ENCODE measurements at places on chromosomes 7 and 10.

DNA sequence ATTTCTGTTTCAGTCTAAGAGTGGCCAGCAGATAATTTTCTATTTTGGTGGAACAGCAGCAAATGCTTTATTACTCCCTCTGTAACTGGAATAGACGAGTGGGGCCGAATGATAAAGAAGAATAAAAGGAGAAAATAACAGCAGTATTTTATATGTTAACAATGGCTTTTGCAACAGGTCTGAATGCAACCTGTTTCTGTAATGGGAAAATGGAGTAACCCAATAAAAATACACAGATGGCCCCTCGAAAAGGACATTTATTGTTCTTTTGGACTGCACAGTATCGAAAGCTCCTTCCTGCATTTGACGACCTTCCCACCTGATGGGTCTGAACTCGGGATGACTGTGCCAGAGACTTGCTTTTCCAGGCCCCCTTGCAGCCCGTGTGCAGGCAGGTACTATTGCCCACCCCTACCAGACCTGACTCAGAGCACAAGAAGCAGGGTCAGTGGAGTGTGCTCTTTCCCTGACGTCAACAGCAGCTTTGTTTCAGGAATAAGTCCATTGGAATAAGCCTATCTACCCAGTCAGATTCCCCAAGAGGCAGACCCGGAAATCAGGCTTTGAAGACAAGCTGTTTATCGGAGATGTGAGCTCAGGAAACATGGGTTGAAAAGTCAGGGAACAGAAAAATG lies 306.5 kb upstream of the NEBL start:
- DNase-seq: no peak

DNA sequence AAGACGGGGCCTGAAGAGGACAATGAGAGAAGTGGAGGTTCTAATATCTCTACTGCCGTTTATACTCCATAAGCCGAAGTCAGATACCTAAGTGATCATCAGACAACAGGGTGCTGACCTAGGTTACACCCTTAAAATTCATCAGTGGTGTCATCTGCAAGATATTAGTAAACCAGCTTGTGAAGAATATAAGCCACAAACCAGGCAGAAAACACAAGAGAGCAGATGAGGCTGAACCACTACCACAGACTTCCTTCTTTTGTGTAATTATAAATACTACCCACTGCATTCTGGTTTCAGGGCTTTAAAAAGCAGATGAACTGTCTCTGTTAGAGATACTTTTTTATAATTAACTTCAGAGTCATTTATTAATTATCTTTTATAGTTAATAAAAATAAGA lies 69.0 kb upstream of the LRRC17 start:
- DNase-seq: no peak

DNA sequence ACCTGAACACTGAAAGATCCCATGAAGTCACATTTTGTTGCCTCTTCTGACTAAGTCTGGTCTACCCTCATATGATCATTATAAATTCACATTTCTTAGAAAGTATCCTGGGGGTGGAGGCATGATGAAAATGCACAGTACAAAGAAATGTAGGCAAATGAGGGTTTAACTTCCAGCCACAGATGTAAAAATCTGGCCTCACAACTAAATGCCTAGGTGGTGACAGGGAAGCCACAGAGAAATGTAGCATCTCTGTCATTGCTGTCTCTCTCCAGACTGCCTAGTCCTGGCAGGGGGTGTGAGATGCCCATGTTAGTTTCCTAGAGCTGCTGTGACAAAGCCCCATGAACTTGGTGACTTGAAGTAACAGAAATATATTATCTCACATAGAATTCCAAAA lies 395.9 kb downstream of the SORCS3 start:
- DNase-seq: no peak

GRCh38 chr10:44799966-44800365 lies 111.2 kb upstream of the TMEM72 start:
- DNase-seq: no peak

DNA sequence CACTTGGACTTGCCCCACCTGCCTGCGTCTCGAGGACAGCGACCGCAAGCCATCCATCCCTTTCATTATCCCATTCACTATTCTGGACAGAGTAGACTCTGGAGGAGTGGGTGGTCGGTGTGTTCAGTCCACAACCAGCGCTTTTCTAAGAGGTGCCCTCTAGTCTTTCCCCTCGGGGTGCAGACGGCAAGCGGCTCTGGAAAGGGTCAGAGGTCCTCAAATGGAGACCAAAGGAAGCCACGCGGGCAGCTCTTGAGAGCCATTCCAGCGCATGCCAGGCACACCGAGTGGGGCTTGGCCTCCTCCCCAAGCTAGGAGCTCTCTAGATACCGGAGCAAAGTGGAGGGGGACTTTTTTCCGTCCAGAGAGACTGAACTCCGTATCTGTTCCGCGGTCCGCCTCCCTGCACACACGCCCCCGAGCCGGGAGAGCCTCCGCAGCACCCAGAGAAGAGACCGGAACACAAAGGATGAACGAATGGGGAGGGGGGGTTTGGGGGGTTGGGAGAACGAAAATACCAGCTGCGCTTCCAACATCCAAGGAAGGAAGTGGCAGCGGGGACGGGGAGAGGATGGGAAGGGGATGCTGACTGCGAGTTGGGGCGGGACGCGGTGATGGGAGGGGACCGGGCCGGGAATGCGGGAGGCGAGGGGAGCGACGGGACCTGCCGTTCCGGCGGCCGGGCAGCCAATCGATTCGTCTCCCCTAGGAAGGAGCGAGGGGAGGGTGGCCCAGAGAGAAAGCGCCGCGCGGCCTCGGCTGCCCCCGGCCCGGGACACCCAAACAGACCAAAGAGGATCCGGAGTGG lies 515 bp downstream of the GSDME start:
- no peak for DNase-seq

All from epithelial cell of prostate (primary cell).